HT-29 (cell line): ENCODE measurements at places on chromosomes 11 and 22.

DNA sequence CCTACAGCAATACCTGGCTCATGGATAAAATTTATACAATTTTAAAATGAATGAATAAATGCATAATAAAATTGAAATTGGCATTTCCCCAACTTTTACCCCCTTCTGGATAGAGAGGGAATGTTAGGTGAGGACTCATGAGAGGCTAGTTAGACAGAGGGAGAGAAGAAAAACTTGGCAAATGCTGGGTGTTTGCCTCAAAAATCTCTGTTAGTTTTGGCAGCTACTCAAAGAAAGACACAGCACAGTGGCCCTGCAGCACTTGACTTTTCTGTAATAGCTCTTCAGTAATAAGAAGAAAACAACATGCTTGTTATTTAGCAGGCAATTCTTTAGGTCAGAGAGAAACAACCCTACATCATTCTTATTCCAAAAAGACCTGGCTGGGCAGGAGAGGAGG, 20.7 kb upstream of the IZUMO1R start:
- no peak for DNase-seq

DNA sequence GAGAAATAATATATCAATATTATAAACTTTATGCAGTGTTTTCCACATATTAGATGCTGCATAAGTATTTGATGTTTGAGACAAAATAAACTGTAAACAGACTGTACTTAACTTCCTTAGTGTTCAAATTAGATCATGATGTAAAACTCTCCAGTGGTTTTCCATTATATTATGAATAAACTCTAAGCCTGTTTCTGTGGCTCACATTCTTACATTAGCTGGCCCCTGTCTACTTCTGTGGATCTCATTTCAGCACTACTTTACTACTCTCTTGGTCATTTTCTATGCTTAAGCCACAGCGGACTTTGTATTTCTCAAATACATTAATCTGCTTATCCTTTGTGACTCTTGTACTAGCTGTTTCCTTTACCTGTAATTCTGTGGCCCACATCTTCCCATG, 55.6 kb downstream of the ARHGEF12 start:
- no peak for DNase-seq

GRCh38 chr11:45178890-45179671, 32.6 kb downstream of the PRDM11 start:
- DNase-seq = no peak

- peak; percentile 85 for DNase-seq
Measured at GRCh38 chr11:108586600-108586999, 7.0 kb downstream of the EXPH5 start.

DNA sequence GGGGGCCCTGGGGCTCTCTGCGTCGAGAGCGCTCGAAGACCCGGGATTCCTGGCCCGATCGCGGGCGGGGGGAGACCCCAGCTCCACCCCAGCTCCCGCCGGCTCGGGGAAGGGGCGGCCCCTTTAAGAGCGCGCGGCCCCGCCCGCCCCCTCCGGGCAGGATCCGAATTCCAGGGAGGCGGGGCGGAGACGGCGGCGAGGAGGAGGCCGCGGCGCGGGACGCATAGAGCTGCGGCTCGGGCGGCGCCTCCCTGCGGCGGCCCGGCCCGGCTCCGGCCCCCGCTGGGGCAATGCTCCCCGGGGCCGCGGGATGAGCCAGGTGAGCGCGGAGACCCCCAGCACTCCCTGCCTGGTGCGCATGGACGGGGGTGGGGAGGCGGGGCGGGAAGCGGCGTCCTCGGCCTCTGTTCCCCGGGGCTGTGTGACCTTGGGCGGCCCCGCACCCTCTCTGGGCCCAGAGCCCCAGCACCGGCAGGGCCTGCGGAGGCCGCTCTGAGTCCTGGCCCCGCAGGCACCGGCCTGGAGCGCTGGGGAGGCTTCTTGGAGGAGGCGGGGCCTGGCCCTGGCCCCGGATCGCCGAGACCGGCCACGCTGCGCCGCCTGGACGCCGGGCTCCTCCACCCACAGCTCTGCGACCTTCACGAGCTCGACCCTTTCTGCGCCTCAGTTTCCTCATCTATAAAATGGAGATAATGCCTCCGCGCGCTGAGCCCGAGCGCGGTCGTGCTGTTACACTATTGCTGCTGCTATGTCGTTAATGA, 565 bp downstream of the GAS2L1 start:
- DNase-seq = peak; percentile 84

DNA sequence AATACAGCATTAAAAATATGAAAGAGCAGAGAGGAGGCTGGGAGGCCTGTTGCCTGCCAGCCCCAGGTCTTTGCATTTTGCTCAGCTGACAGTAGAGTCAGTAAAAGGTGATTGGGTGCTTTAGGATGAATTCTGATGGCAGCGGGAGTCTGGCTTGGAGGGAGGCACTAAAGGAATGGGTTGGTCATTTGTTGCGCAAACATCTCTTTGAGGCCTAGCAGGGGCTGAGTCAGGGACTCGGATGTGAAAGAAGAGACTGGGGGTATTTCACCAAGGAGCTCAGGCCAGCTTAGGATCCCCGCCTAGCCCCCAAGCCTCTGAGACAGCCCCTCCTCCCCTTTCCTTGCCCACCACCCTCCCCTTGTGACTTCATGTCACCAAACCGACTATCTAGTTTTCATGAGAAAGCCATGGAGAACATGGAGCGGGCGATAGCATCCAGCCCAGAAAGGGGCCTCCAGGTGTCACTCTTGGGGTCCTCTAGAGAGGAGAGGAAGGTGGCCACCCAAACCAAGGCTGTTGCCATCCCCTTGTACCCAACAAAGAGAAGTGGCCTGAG, 9.7 kb downstream of the DGKZ start:
- no peak for DNase-seq

DNA sequence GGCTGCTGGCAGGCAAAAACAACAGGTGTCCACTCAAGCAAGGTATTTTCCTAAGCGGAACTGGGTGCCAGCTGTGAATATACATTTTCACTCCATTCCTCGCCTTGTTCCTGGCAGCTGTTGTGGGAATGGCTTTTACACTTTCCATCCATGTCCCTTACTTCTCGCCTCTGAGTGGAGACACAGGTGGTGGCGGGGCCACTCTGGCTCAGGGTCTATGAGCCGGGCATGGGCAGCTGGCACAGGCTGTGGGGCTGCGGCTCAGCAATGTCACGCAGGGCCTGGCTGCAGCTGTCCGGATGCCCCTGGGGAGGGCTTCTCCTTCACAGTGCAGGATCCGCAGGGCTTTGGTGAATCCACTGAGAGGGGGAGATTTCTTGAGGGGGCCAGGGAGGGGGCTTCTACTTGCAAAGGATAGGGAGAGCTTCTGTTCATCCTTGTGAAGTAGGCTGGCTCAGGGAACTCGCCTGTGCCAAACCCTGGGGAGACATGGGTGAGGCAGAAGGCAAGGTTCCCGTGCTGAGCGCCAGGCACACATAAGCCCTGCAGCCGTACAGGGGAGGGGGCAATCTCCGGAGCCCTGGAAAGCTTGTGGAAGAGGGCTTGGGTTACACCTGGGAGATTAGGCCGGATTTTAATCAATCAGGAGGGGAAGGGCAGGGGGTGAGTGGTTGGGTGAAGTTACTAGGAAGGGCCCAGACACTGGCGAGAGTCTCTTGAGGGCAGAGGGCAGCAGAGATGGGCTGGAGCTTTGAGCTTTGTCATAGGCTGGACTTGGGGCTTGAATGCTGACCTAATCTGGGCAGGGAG, 45.7 kb downstream of the KCNQ1OT1 start:
- no peak for DNase-seq

- DNase-seq = no peak
Measured at GRCh38 chr11:11213117-11213516, 139.9 kb downstream of the CSNK2A3 start.

GRCh38 chr11:115222218-115222862, 281.9 kb downstream of the CADM1 start:
- no peak for DNase-seq

DNA sequence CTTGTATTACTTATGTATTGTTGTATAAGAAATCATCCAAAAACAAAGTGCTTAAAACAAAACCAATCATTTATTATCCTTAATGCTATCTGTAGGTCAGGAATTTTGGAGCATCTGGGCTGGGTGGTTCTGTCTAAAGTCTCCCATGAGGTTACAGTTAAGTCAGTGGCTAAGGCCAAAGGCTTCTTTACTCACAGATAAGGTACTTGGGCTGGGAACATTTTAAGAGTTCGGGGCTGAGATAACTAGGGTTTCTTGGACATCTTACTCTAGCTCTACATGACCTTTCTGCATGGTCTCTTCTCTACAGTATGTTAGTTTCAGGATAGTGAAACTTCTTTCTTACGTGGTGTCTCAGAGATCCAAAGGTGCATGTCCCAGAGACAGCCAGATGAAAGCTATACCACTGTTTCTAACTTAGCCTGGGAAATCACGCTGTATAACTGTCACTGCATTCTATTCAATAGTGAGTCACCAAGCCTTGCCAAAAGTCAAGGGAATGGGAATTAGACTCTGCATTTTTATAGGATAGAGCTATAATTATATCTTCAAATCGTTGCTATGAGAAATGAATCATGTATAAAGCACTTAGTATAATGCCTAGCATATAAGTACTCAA, 29.6 kb downstream of the SOX6 start:
- DNase-seq = no peak

DNA sequence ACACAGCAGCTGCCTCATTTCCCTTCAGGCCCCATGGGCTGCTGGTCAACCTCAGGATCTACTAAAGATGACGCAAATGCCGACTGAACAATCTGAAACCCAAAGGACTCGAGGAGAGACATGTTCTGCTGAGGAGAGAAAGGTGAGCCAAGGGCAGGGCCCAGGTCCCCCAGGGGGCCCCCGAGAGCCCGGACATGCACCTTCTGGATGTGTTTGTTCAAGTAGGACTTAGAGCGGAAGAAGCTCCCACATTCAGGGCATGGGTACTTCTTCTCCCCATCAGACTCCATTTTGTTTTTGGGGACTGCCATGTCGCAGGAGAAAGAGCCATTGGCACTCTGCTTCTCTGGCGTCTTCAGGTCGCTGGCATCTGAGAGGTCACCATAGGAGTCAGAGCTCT, 19.3 kb downstream of the PATZ1 start:
- DNase-seq = no peak

DNA sequence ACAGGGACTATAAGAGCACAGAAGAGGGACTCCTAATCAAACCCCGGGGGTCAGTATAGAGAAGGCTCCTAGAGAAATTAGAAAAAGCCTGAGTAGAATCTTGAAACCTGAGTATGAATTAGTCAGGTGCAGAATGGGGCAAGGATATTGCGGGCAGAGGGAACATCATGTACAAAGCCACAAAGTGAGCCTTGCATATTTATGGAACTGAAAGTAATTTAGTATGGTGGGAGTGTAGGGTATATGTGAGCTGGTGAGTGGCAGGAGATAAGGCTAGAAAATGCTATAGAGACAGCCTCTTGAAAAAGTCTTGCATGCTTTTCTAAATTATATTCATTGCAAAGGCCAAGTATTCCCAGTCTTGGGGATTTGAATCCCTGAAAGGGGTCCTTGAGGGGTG, 93.7 kb downstream of the STIM1 start:
- DNase-seq = no peak

DNA sequence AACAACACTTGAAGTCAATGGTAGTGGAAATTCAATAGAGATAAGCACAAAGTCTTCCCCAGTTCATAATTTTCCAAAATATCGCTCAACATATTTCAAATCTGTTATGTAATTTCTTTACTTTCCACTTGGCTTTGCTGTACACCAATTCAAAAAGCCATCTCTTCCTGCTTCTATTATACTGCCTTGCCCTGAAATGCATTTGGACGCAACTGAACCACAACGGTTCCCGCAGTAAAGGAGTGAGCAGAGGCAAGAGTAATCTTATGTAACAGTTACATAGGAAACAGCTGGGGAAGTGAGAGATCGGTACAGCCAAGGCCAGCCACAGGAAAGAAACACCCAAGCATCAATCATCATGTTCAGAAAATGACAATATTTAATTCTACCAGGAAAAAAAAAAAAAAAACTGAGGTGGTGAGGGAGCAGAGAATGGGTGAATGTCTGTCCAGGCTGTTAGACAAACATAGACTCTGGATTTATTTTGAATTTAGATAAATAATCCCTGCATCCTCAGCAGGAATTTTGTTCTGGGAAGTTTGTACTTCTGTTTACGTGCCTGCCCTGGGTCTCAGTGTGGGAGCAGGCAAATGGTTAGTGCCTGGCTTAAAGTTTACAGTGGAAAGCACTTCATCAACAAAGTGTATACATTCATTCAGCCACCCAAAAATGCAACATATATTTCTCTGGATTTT, 392.2 kb downstream of the ETS1 start:
- DNase-seq = no peak

DNA sequence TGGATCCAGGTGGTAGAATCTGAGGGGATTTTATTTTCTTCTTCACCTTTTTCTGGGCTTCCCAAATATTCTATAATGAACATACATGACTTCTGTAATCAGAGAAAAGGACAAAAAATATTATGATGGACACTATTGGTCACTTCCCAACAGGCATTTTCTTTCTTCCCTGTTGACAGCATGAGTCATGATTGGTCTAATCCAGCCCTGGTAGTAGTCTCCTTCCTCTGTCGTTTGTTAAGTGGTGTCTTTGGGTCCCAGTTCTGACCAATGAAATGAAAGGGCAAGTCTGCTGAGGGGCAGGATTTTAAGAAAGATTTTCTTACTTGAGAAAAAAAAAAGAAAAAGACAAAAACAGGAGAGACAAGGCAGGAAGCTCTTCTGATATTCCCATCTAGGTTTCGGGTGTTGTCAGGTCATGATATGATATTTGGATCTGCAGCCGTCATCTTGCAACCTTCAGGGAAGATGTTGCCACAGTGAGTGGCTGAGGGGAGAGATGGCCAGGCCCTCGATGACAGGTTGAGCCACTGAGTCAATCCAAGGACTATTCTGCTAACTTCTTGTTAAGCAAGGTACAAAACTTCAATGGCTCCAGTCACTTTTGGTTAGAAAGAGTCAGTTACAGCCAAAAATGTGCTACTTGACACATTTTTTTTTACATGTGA, 23.3 kb upstream of the PLEKHB1 start:
- DNase-seq = no peak

GRCh38 chr11:130924750-130925149, 8.5 kb upstream of the SNX19 start:
- DNase-seq = no peak

DNA sequence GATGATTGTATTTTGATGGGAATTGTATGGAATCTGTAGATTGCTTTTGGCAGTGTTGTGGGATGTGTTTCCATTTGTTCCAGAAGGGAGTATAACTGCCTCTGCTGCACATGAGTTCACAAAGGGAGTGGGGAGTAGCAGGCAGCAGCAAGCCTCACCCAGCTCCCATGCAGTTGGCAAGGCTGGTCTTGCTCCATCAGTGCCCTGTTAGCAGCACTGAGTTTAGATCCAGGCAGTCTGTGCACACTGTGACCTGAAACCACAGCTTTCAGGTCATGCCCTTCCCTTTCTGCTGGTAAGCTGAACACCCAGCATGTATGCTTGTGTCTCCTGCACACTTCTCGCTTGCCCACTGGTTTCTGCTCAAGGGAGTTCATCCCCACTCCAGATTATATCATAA, 3.7 kb upstream of the NUCB2 start:
- no peak for DNase-seq

GRCh38 chr11:94144216-94144615, 15.6 kb downstream of the PANX1 start:
- DNase-seq = no peak
